ENCODE measurements at places on chromosomes 4 and X.
A peak's percentile ranks its signal among the peaks of the same experiment; 100 is the strongest.

DNA sequence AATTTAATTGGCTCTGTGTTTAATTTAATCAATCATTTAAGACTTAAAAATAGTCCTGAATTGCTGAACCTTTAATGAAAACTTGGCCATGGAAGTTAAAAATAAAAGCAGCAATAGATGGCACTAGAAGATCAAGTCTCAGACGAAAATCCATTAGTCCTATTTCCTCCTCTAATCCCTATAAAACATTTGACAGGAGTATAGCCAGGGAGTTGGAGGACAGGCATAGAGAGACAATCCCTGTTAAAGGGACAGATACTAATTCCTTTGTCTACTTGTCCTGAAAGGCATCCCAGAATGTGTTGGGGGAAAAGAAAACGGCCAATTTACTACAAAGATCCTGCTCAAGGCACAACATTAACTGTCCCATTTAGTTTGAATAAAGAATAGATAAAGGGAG, 276.3 kb upstream of the TACR3 start:
- DNase-seq, result peak; percentile 77

DNA sequence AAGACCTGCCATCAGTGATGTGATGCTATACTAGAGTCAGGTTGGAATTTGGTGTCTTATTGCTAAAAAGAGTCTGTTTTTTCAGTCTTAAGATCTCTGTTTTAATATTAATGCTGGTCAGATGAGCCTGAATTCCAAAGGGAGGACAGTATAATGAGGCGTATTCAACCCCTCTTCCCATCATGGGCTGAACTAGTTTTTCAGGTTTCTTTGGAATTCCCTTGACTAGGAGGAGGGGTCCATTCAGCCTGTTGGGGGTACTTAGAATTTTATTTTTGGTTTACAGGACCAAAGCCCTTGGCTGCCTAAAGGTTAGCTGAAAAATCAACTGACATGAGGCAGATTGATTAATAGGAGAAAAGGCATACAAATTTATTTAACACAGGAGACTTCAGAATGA, 24.1 kb upstream of the PI4K2B start:
- DNase-seq, result no peak

GRCh38 chr4:86326400-86326799, 33.5 kb downstream of the MAPK10 start:
- peak; percentile 13 for DNase-seq

- DNase-seq, result no peak
These were observed 30.4 kb downstream of the TXK start for GRCh38 chr4:48103483-48104139.

DNA sequence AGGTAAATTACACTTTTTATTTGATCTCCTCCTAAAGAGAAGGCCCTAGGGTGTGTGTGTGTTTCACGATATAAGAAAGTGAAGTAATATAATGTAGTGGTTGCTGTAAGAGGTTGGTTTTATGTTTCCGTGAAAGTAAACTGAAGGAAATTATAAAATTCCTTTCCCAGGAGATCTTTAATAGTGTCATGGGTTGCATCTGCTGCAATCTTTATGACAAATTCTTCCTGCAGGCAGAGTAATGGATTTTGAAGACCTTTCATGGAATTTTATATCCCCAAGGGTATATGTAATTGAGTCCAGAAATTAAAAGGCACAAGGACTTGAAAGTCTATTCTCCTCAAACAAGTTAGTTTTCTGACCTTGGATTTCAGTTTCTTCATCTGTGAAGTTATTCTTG, 538.6 kb downstream of the ANKRD50 start:
- peak; percentile 53 for DNase-seq

DNA sequence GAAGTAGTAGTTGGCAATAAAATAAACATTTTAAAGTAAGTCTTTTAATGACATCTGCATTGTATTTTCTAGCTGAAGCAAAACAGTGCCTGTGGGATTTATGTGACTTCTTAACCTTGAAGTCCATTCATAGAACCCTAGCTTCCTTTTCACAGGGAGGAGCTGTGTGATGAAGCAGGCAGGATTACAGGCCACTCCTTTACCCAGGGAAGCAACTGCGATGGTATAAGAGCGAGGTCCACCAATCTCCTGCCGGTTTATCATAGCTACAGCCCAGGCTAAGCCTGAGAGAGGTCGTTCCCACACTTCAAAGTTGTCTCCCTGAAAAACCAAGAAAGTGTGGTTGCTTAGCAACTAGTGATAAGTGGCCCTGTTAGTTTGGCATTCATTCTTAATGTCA, 7.0 kb downstream of the RPL36A start:
- DNase-seq, result no peak

GRCh38 chrX:67500617-67501016, 43.2 kb upstream of the AR start:
- no peak for DNase-seq

- no peak for DNase-seq
These were observed at the start of gene GUCY1A1 for GRCh38 chr4:155666344-155667221. TSS of gene GUCY1A1 (plus strand) at chr4:155666848. CDS start at chr4:155696868, 30,020 bp downstream.

DNA sequence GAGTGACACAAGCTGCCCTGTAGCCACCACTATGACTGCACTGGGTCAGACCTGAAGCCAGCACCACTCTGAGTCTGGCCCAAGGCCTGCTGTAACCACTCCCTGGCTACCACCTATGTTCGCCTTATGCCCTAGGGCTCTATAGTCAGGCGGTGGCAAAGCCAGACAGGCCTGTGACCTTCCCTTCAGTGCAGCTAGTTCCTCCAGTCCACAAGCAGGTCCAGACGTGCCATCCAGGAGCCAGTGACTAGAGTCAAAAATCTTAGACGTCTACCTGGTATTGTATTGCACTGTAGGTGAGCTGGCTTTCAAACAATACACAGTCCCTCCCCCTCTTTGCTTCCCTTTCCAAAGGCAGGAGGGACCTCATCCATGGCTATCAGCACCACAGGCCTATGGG, 54.0 kb upstream of the RNF128 start:
- DNase-seq, result no peak

- no peak for DNase-seq
These were observed 37.6 kb downstream of the MAGEB5 start for GRCh38 chrX:26253526-26253925.

- DNase-seq, result no peak
These were observed 3.8 kb downstream of the ARHGAP10 start for GRCh38 chr4:147735413-147736301.

DNA sequence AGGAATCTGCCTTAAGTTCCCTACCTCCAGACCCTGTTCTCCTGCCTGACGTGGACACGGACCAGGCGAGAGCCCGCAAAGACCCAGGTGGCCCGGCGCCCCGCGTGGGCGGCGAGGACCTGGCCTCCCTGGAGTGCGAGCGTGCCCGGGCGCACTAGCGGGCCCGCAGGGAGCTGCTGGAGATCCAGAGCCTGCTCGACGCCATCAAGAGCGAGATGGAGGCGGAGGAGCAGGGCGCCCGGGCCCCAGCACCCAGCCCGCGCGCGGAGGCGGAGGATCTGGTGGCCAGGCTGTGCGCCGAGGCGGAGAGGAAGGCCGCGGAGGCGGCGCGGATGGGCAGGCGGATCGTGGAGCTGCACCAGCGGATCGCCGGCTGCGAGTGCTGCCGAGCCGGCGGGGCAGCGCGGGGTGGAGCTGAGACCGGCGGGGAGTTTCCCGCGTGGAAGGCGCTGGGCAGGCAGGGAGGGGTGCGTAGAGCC, 18.2 kb downstream of the MRFAP1 start:
- DNase-seq, result no peak

DNA sequence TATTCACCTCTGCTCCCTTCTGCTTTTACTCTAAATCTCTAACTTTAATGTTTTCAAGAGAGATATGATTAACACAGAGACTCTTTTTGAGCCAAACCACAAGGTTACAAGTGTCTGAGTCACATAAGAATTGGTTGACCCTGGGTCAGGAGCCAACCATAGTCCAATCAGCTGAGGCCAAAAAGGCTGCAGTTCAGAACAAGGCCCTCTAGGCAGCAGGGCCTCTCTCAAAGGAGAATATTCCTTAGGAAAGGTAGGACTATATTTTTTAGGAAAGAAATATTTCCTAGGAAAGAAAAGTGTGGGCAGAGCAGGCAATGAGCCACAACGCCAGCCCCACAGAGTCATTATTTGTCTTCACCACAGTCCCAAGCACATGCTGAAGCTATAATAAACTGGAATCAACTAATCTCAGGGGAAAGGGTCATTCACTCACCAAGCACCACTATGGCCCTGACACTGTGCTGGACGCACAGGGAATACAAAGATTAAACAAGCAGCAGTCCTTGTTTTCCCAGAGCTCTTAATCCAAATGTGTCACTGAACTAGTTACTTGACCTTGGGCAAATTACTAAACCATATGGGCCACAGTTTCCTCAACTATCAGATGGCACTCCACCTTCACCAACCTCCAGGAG, 2.2 kb downstream of the ATP8A1 start:
- DNase-seq, result peak; percentile 67

DNA sequence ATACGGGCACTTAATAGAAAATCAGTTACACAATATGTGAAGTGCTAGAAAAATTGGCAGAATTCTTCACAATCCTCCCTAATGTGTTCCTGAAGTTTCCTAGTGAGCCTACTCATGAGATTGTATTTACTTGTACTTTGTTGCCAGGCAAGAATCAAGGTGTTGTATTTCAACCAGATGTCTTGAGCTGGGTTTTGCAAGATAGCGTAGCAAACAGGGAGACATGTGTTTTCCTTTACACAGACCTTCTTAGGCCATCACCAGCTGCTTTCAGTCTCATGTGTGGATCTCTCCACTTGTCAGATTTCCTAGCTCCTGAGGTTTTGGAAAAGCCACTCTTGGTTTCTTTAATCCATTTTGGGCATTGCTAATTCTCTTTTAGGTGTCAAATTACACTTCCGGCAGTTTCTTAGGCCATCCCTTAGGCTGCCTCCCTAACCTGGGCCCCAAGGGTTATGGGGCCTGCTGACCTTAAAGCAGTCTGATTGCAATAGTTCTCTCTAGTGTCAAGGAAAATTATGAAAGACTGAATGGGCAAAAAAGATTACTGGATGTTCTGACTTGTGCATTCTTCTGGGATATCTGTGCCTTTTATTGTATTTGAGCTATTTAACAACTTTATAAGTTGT, 12.2 kb upstream of the EDA start:
- DNase-seq, result no peak

GRCh38 chr4:184444953-184445309, 29.4 kb downstream of the IRF2 start:
- DNase-seq, result no peak

DNA sequence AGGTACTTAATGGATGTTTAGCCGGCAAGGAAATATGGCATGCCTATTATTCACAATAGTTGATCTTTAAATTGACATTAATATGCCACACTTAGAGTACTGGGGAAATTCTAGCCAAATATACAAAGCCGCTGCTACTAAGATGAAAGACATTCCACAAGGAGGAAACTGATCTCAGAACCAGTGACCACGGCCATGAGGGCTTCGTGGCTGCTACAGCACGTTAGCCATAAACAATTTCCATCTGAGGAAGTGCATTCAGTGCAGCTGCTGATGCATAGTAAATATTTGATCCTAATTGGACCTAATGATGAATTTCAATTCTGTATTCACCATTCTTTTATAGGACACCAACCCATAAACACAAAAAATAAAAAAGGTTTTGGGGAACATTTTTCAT, 59.1 kb downstream of the SORBS2 start:
- DNase-seq, result no peak

DNA sequence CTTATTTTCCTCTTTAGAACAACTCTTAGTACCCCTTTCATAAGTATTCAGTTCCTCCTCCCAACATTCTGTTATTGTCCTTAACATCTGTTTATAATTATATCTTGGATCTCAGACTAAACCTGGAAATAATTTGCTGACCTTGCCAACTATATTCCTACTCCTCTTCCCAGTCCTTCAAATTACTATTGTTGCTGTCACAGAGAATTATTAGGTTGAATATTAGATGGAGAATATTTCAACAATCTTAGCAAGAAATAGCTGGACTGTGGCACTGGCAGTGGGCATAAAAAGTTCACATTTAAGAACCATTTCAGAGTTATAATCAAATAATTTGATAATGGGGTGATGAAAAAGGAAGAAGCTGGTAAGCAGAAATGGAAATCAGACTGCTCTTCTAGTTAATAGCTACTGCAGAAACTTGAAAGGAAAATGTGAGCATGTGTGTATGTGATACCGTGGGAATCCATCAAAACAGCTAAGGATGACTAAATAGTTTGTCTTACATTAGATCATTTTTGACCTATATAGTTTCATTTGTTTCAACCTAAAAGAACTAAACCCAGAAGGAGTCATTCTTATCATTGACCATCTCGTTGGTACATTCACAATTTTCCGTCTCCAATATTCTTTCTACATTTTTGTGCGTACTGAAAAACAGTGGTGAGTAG, 43.3 kb upstream of the PRDM8 start:
- peak; percentile 53 for DNase-seq

DNA sequence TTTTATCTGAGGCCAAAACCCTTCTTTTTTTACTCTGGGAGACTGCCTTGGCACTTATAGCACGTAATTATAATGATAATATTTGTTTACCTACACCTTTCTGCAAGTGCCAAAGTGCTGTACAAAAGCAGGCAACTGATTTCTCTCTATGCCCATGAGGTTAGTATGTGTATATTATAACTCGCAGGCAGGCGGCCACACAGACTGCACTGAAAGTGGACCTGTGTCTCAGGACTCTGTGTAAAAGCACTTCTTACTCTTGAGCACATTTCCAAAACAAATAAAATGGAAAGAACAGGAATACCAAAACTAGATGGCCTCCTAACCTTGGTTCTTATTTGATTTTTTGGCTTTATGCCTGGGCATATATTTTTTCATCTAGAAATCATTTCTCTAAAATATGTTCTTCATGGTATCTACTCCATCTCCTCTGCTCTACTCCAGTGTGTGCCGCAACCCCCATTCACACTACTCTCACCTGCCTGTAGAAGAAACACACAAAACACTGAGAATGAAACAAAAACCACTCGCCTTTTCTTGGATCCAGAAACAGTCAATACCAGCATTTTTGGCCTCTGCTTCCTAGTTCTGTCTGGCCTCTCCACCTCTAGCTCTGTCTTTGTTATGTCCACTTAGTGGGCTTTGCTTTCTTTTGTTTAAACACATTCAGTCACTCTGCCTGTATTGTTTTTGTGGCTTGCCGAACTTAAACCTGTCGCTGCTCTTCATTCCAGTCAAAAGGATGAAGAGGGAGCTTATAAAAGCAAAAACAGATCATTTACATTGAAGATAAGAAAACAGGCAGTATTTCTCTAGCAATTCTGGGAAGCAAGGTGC, 934.5 kb upstream of the TENM3 start:
- no peak for DNase-seq

DNA sequence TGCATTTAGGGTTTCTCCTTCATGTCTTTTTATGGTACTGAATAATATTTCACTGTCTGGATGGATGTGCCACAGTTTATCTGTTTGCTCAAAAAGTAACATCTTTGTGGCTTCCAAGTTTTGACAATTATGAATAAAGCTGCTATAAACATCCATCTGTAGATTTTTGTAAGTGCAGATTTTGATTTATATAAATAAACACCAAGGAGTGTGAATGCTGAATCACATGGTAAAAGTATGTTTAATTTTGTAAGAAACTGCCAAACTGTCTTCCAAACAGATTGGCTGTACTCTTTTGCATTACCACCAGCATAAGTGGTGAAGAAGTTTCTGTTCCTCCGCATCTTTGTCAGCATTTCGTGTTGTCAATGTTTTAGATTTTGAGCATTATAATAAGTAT, 158.7 kb upstream of the GIMD1 start:
- no peak for DNase-seq

GRCh38 chrX:22974616-22975015, 25.1 kb upstream of the DDX53 start:
- peak; percentile 69 for DNase-seq
